ENCODE measurements at places on chromosomes 1 and 21.
A peak's percentile ranks its signal among the peaks of the same experiment; 100 is the strongest.

DNA sequence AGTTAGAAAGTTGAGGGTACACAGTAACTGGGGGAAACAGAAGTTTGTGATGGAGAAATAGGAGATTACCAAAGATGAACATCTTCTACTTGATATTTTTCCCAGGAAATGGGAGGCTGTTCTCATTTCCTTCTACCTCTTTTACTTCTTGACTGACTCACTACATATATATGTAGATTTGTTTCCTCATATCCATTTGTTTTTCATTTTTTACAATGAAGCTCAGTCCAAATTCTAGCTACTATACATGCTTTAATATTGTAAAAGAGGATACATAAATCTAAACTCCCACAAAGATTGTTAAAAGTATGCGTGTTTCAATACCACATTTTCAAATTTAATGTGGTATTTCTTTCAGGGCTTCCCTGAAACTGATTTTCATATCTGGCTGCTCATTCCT is 366.6 kb upstream of the NCAM2 start:
- no peak for DNase-seq

GRCh38 chr1:10698726-10699469 is 97.5 kb downstream of the CASZ1 start:
- DNase-seq: no peak

DNA sequence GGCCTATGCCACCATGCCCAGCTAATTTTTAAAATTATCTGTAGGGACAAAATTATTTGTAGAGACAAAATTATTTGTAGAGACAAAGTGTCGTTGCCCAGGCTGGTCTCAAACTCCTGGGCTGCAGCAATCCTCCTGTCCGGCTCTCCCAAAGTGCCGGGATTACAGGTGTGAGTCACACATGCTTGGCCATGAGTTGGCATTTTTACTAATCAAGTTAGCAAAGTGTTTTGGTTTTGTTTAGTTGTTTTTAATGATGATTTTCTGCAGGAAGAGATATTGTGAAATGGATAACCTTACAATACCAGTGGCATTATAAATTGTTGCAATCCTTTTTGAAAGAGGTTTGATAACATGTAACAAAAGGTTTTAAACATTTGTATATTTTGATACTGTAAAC is 65.3 kb upstream of the MAGI3 start:
- peak; percentile 56 for DNase-seq

- no peak for DNase-seq
These were observed 76.0 kb upstream of the SOD1 start for GRCh38 chr21:31583498-31583897.

DNA sequence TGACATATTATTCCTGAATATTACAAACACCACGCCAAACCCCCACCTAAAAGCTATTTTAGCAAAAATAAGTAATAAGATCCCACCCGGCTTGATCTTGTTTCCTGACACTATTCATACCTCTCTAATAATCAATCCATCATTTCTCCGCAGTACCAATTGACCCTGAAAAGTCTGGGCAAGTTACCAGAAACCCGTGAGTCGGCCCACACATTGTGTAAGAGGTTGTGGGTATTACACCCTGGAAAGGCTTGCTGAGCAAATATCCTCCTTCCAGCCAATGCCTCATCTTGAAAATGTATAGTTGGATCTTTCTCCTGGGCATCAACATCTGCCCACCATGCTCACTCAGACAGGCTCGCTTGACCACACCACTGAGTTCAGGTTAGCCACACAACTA is 451.0 kb downstream of the TTLL7 start:
- DNase-seq: no peak

- peak; percentile 96 for DNase-seq
These were observed 27.2 kb downstream of the ERI3 start for GRCh38 chr1:44327679-44328491.

GRCh38 chr1:52127181-52128180 is 14.4 kb upstream of the ZFYVE9 start:
- DNase-seq: peak; percentile 57

- no peak for DNase-seq
These were observed 794.2 kb upstream of the ADGRL2 start for GRCh38 chr1:81006502-81006901.

DNA sequence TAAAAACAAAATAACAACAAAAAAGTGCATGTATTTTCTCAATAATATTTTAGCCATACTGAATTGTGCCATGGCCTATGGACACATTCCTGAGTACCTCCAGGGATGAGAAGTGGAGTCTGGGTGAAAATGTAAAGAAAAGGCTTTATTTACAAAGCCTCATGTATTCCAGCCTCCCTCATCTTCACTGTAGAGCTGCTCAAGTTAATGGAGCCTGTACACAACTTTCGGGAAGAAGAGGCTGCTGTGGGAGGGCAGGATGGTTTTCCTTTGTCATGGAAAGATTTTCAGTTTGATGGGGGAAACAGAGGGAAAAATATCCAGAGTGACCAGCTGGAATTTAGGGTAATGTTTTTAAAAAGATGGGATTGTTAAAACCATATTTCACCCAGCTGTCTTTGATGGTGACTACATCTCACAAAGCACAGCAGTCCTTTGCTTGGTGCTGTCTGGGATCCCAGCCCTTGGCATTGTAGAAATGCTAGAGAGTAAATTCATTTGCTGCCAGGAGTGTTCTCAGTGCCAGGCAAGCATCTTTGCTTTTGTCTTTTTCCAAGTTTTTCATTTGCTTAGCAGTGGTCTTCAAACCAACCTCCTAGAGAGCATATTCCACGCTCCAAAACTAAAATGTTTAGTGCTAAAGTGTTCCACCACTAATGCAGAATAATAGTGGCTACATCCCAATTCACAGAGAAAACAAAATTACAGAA is 54.9 kb downstream of the DPT start:
- DNase-seq: no peak

- no peak for DNase-seq
These were observed 334.3 kb downstream of the TGFB2 start for GRCh38 chr1:218679391-218679790.

GRCh38 chr1:93605812-93606512 is 75.7 kb downstream of the BCAR3 start:
- no peak for DNase-seq

GRCh38 chr1:115463347-115463746 is 125.3 kb upstream of the NGF start:
- no peak for DNase-seq

- DNase-seq: no peak
These were observed 44.8 kb upstream of the KIAA0040 start for GRCh38 chr1:175237389-175237788.

DNA sequence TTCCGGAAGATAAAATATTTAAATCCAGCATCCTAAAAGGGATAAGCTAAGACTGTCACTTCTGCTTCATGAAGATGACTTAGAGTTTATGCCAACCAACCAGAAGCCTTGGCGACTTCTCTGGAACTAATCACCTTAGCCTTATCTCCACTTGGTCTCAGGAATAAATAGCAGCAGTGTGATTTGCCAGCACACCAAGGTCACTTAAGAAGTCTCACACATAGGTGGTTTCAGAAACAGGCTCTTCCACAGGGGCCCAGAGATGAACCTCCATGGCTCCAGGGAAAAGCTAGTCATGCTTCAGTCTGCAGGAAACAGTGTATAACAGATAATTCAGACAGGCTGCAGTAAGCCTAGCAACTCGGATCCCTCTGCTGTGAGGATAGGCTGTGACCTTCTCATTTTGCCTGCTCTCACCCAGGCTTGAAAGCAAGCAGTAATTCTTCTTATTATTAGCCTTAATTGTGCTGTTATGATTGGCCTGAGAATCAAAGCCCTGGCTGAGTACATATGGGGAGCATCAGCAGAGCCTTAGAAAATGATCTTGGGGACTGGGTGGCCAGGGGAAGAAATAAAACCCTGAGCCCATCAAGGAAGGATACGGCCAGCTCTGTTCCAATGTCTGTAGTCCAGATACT is 84.7 kb downstream of the WLS start:
- no peak for DNase-seq

DNA sequence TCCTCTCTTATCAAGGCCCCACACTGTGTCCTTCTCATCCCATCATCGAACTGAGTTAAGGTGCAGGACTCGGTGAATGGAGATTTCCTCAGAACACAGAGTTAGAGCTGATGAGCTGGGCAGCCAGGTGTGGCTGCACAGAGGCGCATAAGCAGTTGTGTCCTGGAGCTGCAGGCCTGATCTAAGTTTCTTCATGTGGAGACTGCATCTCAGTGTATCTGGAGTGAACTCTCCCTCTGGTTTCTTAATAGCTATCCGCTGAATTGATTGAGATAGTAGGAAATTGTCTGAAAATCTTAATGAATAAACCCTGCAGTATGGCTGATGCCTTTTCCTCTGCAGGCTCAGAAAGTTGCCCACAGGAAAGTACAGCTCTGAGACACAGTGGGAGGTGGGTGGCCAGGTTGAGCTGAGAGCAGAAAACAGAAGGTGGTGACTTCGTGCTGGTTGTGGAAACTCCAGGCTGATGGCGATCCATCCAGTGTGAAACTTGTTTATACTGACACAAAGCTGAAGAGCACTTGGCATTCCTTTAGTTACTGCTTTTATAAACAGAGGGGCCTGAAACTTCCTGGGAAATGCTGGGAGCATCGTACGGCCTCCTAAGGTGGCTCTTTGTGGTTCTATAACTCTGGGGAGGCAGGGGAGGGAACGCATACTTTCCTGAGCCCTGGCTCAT is 67.4 kb upstream of the F3 start:
- no peak for DNase-seq

- DNase-seq: no peak
These were observed 177.5 kb downstream of the ZZZ3 start for GRCh38 chr1:77504986-77505385.

DNA sequence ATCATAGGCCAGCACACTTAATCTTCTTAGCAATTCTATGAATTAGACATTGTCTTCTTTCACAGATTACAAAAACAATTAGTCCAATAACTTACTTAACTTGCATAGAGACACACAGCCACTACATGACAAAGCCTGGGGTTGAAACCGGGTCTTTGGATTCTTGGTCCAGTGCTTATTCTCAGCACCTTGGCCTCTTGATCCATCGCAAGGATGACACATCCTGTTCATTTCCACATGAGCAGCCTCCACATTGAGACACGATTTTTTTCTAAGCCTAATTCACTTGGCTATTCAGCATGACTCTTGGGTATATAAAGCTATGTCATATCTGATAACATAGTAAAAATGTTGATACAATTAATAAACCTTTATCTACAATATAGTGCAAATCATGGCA is 221.0 kb upstream of the FOXD3 start:
- no peak for DNase-seq

GRCh38 chr1:65791396-65791795 is 1.3 kb upstream of the PDE4B start:
- no peak for DNase-seq
